Activated CD8-positive, alpha-beta T cell treated with anti-CD3 and anti-CD28 coated beads for 36 hours (primary cell): ENCODE measurements at places on chromosomes 2 and 18.

DNA sequence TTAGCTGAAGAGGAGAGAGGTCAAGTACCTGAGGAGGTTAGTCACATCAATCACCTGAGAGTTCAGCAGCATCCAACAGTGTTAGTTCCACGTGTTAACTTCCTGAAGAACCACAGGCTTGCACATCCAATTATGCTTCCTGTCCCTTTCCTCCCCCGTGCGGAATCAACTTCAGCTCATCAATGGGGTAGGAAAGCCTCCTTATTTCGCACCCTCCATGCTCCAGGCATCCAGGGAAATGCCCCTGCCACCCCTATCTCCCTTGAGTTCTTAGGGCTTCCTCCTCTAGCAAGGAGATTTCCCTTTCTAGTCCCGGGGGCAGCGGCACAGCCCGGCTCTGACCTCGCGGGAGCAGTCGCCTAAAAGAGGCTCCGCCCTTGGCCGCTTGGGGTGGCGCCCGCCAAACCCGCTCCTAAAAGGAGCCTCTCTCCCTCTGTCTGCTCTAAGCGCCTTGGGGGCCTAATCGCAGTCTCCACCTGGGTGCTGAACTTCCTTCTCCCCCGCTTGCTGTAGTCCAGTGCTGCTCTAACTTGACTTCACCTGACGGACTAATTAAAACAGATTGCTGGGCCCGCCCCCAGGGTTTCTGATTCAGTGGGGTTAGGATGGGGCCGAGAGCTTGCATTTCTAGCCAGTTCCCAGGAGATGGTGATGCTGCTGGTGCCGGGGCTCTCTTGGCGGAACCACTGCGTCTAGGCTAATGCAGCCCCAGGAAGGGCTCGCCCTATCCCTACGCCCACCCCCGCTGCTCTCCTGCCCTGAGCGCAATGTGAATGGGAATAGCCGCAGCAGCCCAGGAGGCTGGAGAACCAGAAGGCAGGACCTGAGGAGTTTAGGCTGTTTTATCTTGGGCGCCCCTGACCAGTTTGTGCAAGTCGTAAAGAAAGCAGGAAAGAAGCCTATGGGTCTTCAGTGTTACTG is 3.4 kb upstream of the TET3 start:
- DNase-seq, result peak; percentile 70

DNA sequence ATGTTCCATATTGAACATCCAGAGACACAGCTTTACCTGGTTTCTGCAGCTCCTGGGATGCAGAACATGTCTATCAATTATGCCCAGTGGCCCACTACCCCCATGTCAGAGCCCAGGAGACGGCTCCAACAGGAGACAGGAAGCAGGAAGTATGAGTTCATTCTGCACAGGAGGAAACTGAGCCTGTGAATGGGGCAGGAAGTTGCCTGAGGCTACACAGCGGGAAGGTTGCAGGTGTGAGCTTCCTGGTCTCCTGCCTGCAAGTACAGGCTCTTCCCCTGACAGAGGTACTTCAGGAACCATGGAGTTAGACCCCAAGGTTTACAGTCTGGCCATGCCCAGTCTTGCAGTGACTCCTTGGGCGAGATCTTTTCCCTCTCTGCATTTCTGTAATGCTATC is 2.8 kb upstream of the BOK start:
- DNase-seq, result no peak

GRCh38 chr2:221245045-221245444 is 327.1 kb downstream of the EPHA4 start:
- no peak for DNase-seq

DNA sequence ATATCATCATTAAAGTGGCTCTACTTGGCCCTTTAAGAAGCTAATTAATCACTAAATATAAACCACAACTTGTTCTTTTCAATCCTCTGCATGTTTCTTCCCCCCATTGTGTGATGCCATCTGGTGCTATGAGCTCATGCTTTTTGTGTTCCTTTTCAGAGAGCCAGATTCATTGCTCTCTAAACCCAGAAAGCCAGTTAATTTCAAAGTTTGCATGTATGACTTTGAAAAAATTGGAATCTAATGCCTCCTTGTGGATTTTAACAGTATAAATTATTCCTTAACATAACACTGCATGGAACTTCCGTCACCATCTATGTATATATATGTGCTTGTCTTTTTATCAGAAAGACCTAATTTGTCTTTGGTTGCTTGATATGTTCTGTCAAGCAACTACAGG is 31.1 kb downstream of the TMEM178A start:
- DNase-seq, result no peak

- DNase-seq, result peak; percentile 63
These were observed 69.2 kb downstream of the TRIP12 start for GRCh38 chr2:229852565-229852964.

GRCh38 chr2:215171796-215172195 is 33.4 kb upstream of the ABCA12 start:
- no peak for DNase-seq

- no peak for DNase-seq
These were observed 70.1 kb upstream of the BZW1 start for GRCh38 chr2:200741468-200742202.

- no peak for DNase-seq
These were observed 99.1 kb upstream of the FAM110C start for GRCh38 chr2:145407-145806.

- DNase-seq, result no peak
These were observed 36.7 kb upstream of the GPC1 start for GRCh38 chr2:240398661-240399267.

DNA sequence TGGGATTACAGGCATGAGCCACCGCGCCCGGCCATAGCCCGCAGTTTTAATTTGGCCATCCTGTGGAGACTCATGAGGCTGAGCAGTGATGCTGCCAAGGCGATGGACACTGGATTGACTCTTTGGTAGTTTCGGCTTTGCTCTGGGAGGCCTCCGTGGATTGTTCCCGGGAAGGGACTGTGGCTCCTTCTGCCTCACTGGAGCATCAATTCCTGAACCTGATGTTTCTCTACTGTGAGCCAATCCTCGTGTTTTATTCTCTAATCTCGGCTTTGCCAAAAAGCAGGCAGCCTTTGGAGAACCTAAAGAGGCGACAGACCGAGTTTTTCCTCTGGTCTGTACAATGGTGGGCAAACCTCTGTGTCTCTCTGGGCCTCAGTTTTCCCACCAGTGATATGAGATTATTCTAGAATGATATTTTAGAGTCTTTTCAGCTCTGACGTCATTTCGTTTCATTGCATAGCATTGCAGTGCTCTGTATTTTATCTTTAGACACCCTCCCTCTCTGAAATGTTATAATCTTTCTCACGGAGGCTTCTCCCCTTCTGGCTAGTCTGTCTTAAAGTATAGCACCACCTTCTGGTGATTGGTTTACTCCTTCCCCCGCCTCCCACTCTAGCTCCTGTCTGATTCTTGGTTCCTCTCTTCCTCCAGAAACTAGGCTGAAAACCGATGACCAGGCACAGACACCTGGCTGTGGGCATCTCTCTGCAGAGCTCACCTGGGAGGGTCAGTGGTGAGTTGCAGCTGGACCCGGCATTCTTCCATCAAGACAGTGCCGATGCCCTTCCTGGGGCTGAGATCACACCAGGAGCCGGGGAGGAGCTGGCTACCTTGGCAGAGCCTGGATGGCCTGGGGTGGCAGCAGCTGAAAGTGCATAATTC is 341.3 kb downstream of the MYCN start:
- DNase-seq, result peak; percentile 14

- DNase-seq, result no peak
These were observed 43.3 kb downstream of the SNED1 start for GRCh38 chr2:241041589-241042158.

DNA sequence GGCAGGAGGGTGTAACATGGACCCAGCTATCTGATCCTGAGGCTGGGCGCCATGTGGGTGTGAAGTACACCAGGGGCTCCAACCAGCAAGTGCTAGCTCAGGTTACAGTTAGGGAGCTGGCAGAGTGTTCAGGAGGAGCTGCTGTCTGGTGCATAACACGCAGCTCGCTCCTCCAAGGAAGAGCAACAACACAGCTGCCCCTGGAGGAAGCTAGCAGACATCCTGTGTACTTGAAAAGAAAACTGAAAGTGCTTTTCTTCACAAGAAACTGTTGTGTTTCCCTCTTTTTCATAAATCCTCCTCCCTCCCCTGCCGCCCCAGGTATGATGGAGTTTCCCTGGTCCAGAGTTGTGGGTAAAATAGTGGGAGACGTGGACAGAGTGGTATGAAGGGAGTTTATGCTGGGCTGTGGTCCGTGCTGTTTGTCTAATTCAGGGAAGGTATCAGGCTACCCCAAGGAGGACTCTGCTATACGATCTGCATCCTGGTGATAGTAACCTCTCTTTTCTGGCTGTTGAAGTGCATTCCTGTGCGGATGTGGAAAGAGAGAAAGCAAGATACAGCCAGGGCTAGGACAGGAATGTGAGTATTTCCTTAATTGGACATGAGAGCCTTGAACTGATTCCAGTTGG is 6.1 kb upstream of the LBH start:
- peak; percentile 53 for DNase-seq

- no peak for DNase-seq
These were observed 81.2 kb upstream of the REV1 start for GRCh38 chr2:99571021-99571420.

DNA sequence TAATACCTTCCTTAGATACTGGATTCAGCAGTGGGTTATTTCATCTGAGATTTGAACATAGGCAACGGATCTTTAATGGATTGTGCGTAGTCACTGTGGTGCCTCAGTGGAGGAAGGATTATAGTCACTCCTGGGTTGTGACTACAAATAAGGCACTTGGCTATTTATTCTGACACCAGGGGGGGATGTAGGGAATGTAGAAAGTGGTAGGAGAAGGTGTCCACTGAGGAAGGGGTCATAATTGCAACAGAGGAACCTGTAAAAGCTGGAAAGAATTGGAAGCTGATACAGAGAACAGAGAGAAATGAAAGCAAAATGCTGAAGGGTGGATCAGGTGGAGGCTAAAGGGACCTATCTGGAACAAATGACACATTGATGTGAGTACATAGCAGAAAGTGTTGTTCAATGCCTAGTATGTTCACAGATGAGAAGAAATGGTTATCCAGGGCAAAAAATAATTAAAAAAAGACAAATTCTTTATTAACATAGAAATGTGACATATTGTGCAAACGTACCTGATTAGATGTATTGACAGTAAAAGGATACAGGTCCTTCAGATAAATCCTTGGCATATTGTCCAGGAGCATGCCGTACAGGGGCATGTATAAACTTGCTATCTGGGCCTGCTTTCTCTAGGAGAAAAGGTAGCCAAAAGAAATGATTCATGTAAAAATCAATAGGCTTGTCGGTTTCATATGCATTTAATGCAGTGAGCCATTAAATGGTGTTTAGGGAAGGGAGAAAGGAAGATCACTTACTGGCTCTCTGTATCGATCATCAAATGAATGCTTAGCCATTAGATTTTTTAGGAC is 91.2 kb upstream of the CCDC195 start:
- no peak for DNase-seq

DNA sequence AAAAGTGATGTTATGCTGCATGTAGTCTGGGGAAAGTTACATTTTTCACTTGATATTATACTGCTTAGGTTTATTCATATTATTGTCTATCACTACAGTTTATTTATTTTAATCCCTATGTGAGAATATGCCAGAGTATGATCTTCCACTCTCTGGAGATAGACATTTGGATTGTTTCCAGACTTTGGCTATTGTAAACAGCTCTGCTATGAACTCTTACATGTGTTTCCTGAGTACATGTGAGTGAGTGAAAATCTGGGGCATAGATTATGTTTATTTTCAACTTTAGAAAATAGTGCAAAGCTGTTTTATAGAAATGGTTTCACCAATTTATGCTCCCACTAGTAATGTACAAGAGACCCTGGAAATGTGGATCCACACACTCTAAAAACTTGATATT is 49.0 kb upstream of the EPAS1 start:
- DNase-seq, result no peak

GRCh38 chr2:152557273-152557888 is 159.9 kb downstream of the PRPF40A start:
- no peak for DNase-seq

DNA sequence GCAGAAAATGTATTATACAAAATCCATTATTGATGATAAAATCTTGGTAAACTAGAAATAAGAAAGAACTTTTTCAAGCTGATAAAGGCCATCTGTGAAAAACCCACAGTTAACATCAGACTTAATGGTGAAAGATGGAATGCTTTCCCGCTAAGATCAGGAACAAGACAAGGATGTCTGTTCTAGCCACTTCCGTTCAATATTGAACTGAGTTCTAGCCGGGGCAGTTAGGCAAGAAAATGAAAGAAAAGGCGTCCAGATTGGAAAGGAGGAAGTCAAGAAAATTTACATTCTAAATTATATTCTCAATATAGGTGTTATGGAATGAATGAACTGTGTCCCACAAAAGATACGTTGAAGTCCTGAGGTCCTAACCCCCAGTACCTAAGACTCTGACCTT is 39.1 kb upstream of the DTNB start:
- no peak for DNase-seq
